NCI-H2081 (cell line): ENCODE measurements at places on chromosomes 7 and 10.
A peak's percentile ranks its signal among the peaks of the same experiment; 100 is the strongest.

GRCh38 chr10:113007821-113008220, 57.8 kb downstream of the TCF7L2 start:
- DNase-seq: no peak

DNA sequence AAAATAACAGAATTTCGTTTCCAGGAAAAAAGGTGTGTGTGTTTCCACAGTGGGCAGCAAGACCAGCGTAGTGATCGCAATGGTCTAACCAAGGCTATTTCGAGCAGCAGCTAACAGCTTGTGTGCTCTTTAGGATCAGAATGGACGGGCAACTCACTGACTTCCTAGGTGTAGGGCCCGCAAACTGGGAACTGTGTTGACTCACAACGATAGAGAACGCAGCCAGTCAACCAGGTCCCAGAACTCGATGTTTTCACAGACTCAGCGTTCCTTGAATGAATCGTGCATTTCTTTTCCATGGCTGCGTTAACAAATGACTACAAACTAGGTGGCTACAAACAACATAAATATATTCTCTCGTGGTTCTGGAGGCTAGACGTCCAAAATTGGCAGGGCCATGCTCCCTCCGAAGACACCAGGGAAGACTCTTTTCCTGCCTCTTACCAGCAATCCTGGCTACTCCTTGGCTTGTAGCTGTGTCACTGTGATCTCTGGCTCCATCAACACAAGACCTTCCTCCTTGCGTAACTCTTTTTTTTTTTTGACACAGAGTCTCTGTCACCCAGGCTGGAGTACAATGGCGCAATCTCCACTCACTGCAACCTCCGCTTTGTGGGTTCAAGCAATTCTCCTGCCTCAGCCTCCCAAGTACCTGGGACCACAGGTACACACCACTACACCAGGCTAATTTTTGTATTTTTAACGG, 39.1 kb downstream of the PODXL start:
- DNase-seq: no peak

DNA sequence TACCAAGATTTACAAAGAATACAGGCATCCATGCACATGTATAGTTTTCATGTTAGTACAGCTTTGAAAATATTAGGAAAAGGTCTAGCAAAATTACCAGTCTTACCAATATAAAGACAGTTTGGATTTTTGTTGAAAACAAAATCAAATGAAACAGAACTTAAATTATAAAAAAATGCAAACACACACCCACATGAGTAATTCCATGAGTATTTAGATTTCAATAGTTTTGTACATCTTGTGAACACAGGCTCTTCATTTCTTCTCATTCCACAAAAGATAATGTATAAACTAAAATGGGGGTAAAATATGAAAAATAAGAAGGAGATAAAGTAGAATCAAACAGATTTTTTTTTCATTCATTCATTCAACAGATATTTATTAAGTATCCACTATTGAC, 682.2 kb upstream of the ANKRD30A start:
- no peak for DNase-seq

- DNase-seq: no peak
These were observed at the start of gene LBX1 for GRCh38 chr10:101229266-101230182. Gene LBX1 (minus strand): TSS chr10:101229463. CDS start chr10:101228815, 648 bp downstream.

DNA sequence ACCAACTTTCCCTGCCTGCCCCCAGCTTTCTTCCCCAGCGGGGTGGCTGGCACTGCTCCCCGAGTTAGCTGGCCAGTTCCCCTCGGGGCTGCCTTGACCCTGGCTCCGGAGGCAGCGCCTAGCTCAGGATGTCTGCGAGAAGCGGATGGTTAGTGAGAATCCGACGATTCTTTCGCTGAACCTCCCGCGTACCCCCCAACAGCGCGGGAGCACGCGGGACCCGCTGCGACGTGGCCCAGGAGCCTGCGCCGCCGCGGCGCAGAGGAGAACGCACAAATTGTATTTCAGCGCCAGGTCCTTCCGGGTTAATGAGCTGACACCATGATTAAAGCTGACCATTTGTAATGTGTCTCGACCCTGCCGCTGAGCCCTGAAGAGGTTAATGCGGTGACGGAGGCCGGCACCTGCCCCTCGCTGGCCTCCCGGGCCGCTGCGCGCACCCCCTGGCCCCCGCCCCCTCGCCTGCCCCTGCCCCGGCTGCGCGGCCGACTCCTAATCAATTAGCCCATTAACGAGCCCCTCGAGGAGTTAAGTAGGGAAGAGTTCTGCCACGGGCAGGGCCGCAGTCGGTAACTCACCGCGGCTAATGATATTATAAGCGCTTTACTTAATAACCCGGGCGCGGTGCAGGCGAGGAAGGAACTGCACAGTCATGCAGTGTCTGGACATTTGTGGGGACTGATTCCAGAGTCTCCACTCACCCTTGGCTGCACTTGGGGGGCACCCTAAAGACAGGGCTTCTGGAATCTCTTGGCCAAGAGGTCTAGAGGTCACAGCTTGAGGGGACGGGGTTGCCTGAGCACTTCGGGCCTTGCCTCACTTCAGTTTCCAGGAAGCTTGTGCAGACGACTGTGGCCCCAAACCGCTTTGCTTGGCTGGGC, 1.7 kb upstream of the HMX2 start:
- DNase-seq: no peak

GRCh38 chr7:5773661-5774086, 7.8 kb downstream of the RNF216 start:
- DNase-seq: no peak

- no peak for DNase-seq
These were observed 5.1 kb upstream of the ZNF503 start for GRCh38 chr10:75406462-75407223.

DNA sequence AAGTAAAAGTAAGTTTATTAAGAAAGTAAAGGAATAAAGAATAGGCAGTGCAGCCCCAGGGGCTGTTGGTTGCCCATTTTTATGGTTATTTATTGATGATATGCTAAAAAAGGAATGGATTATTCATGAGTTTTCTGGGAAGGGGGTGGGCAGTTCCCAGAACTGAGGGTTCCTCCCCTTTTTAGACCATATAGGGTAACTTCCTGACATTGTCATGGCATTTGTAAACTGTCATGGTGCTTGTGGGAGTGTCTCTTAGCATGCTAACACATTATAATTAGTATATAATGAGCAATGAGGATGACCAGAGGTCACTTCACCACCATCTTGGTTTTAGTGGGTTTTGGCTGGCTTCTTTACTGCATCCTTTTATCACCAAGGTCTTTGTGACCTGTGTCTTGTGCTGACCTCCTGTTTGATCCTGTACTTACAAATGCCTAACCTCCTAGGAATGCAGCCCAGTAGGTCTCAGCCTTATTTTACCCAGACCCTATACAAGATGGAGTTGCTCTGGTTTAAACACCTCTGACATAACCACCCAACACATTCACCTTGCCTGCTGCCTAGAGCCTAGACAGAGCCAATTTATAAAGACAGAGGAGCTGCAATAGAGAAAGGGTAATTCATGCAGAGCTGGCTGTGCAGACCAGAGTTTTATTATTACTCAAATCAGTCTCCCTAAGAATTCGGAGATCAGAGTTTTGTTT, 10.9 kb upstream of the ERCC6 start:
- DNase-seq: no peak

GRCh38 chr10:74383642-74384041, 232.6 kb downstream of the ADK start:
- no peak for DNase-seq

DNA sequence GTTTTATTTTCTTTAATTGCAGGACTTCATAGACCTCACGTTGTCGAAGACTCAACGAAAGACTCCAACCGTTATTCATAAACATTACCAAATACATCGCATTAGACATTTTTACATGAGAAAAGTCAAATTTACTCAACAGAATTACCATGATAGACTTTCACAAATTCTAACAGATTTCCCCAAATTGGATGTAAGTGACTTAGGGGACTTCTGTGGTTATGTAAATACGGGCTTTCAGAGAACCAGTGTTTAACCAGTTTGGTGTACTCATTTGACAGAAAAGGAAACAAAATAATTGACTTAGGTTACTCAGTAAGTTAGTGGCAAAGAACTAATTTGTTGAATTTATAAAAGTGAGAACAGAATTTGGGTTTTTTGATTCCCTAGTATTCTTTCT, 4.2 kb downstream of the GTPBP4 start:
- no peak for DNase-seq

- DNase-seq: peak; percentile 99
These were observed 137.8 kb upstream of the CNTNAP2 start for GRCh38 chr7:145978769-145979168.
